ENCODE measurements at places on chromosomes 7 and 10.

- DNase-seq, result no peak
Observed at GRCh38 chr10:109862041-109862440, 61.3 kb downstream of the XPNPEP1 start.

DNA sequence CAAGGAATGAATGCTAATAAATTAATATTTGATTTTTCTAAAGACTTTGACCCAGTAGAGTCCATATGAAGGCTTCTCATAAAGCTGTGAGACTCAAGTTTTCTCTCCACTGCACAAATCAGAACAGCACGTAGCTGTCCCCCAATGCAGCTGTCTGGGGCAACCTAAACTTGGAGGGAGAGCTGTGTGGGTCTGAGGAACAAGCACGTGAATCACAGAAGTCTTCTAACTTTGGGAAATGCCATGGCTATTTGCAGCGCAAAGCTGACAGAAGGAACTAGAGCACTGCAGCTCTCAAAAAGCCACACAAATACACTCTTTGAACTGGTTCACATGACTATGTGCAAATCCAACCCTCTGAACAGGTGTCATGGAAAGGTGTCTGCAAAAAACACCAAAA, 47.9 kb downstream of the COL1A2 start:
- no peak for DNase-seq

GRCh38 chr10:5512331-5512730, 12.4 kb upstream of the CALML3 start:
- DNase-seq, result no peak

DNA sequence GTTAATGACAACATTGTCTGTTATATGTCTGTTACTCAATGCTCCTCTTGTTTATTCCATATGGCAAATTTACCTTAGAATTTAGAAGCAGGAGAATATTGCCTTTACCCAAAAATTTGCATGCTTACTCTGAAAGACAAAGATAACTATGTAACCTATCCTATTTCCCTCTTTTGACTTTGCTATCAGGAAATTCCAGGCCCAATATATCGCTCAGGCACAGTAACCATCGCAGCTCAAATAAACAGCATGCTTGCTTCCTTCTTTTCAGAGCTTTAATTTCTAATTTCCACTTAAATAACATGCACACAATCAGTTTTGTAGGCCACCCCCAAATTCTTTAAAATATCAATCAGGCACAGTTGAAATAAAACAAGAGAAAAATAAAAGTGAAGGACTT, 57.8 kb downstream of the EBLN1 start:
- no peak for DNase-seq

DNA sequence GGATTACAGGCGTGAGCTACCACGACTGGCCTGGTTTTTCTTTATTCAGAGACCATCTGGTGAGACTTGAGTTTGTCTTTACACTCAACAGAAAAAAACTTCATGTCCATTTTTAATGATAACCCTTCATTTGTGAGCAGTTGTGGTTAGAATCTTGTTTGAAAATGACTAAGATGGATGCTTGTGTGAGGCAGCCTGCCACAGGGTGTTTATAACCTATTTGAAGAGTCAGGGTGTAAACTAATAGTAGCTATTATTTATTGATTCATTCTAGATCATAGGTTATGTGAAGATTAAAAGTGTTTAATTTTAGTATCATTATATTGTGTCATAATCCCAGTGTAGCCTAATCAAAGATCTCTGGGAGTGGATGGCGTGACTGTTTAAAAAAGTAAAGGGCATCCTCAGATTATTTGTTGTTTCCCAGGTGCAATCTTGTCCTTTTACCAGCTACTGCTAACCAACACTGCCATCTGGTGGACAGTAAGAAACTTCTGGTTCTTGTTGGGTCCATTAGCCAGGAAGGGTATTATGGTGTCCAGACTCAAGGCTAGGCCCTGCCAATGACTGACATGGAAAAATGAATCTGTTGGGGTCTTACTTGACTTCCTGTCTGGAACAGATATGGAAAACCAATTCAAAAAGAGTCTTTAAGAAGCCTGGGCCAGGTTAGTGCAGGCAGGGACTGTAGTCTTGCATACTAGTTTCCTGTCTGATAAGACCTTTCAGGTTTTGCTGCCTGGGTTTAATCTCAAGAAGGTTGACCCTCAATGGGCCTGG, 24.9 kb downstream of the NRBF2 start:
- peak; percentile 54 for DNase-seq

DNA sequence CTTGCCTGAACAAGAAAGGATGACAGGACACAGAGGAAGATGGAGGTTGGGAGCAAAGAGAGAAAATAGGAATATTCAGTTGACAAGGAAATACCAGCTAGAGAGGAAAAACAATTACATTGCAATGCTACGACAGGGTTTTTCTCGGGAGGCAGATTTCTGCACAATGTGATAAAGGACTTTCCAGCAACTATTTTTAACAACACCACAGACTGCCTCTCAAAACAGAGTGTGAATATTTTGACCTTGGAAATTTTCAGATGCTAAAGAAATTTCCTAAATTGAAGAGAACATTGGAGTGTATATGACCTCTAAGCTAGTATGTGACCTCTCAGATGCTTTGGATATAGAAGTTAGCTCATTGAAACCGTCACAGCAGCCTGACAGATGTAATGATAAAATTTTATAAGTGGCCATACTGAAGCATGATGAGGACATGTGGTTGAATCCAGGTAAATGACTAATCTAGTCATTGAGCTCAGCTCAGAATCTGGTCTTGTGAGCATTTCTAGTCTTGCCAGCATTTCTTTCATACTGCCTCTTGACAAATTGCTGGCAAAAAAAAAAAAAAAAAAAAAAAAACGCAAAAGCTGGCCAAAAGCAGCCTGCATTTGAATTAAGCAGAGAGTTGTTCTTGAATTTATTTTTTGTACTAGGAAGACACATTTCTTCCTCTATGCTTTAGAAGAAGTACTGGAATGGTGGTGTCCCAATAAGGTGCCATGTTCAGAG, 24.4 kb downstream of the GPR141 start:
- DNase-seq, result no peak

DNA sequence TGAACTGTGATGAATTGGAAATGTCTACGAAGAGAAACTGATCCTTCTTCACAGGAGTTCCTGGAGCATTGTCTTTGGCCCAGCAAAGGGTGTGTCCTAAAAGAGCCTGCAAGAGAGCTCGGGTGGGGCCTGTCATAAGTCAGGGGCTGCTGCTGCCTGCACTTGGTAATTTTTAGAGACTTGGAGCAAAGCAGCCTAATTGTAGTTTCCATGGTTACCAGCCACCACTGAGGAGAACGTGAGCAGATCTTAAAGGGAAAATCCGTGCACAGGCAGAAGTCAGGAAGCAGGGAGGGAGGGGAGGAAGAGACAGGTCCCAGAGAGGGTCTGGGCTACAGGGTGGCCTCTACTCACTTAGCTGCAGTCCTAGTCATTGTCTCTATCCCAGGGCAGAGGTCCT, 463.6 kb downstream of the PLXNA4 start:
- no peak for DNase-seq

DNA sequence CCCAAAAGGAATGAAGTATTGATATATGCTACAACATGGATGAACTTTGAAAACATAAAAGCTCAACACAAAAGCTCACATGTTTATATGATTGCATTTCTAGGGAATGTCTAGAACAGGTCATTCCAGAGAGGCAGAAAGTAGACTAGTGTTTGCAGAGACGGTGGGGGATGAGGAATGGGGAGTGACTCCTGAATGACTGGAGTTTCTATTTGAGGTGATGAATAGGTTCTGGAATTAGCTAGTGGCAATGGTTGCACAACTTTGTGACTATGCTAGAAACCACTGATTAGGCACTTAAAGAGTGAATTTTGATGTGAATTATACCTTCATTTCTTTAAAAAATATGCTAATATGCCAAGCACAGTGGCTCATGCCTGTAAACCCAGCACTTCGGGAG, 6.9 kb downstream of the KPNA7 start:
- DNase-seq, result peak; percentile 57

- DNase-seq, result peak; percentile 91
Observed at GRCh38 chr10:33661580-33662336, 327.3 kb upstream of the NRP1 start.

GRCh38 chr7:5430612-5430947, 6.9 kb upstream of the TNRC18 start:
- DNase-seq, result no peak

GRCh38 chr7:131633342-131633843, 77.0 kb upstream of the PODXL start:
- DNase-seq, result peak; percentile 77

- no peak for DNase-seq
Observed at GRCh38 chr7:2440608-2441245, 35.5 kb downstream of the GRIFIN start.

DNA sequence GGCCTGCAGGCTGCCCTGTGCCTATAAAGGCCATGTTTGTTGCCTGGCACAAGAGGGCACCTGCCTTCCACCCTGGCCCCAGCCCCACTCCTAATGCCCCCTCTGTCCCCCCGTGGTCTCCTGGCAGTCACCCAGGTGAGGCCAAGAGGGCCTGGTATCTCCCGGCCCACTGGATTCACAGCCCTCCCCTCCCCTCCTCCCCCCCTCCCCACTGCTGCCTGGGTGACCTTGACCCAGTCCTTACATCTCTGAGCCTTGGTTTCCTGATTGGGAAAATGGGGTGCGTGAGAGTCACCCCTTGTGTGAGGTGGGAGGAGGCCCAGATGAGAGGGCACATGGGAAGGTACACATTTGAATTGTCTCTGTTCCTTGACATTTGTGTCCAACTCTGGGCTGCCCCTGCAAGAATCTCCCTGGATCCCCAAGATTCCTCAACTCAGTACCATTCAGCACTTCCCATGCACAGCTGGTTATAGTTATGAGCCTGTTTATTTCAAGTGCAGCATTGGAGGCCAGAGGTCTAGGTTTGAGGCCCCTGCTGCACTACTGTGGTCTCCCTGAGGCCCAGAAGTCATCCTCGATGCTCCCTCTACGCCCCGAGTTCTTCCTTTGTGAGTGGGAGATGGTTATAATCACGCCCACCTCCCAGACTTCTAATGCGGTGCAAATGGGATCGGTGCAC, 58.9 kb downstream of the TMEM270 start:
- DNase-seq, result no peak

DNA sequence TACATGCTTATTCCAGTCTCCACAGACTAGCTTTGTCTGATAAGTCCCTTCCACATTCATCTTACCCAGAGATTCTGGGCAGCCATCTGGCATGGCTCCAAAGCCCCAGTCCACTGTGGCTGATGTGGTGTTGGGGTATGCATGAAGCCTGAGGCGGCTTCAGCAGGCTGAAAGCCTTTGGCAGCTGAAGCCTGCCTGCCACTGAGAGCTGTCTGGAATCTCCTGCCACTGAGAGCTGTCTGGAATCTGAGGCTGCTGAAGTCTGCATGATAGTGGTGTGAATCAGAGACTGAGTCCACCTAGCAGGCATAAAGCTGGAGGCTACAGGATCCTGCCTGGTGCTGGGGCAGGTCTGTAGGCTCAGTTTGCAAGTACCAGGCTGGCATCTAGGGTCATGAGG, 87.1 kb downstream of the DYNC1I1 start:
- peak; percentile 75 for DNase-seq

DNA sequence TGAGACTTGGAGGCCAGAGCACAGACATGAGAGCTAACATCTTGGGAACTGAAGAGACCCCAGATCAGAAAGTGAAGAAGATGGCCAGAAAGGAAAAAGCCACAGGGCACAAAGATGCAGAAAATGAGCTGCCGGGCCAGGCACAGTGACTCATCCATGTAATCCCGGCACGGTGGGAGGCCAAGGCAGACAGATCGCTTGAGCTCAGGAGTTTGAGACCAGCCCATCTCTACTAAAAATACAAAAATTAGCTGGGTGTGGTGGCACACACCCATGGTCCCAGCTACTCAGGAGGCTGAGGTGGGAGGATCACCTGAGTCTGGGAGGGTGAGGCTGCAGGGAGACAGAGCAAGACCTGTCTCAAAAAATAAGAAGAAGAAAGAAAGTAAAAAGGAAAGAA, 81.4 kb upstream of the MGMT start:
- no peak for DNase-seq

- peak; percentile 10 for DNase-seq
Observed at GRCh38 chr7:12570534-12571461, at the start of gene SCIN. TSS of gene SCIN (plus strand) at chr7:12570720. CDS start at chr7:12570787, 67 bp downstream.

DNA sequence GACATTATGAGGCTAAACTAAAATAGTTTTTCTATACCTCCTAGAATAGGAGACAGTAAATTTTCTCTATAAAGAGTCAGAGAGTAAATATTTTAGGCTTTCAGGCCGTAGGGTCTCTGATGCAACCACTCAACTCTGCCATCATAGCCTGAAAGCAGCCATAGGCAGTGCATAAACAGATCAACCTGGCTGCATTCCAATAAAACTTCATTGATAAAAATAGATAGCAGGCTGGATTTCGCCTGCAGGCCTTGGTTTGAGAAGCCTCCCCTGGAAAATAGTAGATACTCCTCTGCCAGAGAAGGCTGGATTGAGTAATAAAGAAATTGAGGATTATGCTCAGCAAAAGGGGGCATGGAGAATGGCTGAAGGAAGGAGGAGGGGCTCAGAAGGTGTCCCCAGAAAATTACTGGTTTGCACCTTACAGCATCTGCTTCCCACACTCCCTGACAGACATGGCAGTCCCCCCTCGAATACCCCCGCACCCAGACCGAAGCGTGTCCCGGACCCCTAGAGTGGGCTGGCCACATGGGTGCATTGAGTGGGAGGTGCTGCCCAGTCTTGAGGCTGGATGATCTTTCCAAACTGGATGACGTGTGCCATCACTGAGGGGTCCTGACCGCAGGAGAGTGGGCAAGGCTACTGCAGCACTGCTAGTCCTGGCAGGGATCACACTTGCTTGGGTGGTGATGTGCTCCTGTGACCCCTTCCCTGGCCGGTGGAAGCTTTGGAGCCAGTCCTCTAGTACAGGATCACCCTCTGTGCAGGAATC, 126.6 kb downstream of the PTPN20 start:
- DNase-seq, result no peak

GRCh38 chr10:127920306-127921074, 13.6 kb downstream of the PTPRE start:
- DNase-seq, result no peak

GRCh38 chr7:103573479-103574058, 127.6 kb upstream of the SLC26A5 start:
- DNase-seq, result no peak

DNA sequence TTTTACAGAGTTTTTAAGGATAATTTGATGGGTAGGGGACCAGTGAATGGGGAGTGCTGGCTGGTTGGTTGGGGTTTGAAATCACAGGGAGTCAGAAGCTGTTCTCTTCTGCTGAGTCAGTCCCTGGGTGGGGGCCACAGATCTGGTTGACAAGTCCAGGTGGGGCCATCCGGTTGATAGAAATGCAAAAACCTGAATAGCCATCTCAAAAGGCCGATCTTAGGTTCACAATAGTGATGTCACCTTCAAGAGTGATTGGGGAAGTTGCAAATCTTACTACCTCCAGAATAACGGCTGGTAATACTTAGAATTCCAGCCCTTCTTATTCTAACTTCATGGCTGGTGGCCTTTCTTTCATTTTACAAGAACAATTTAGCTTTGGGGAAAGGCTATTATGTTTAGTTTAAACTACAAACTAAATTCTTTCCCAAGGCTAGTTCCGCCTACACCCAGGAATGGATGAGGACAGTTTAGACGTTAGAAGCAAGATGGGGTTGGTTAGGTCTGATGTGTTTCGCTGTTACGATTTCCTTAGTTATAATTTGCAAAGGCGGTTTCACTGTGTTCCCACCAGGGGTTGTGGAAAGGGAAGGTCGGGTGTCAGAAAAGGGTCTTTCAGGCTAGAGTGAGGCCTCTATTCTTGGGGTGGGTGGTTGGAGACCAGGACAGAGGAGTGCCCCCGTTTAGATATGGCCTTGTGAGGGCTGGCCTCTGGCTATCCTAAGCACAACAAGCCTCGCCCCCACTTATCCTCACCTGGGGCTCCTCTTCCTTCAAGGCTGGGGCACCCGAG, 27.4 kb downstream of the IFT22 start:
- no peak for DNase-seq

All from SJSA1 (cell line).